CD4-positive, alpha-beta memory T cell (primary cell): ENCODE measurements at places on chromosomes 1 and 21. TPM values are rescaled to one million over a fixed set of nuclear protein-coding genes. Genes with fewer than 3 reads are reported as not detected.

ICOSLG gene
- 4.1 TPM for polyA plus RNA-seq

PM20D1 gene
- polyA plus RNA-seq: 1.9 TPM

GRCh38 chr1:116489231-116489697 lies 81.6 kb downstream of the CD58 start:
- H3K27ac ChIP-seq: no peak overlapping the region
- H3K36me3 ChIP-seq: no peaks in the 10 kb centered on the region
- no peaks in the 10 kb centered on the region for H3K27me3 ChIP-seq
- H3K4me3 ChIP-seq: no peak overlapping the region

GRCh38 chr1:160745551-160745950 lies 6.5 kb downstream of the SLAMF7 start:
- peaks cover 23% of the 10 kb centered on the region for H3K4me1 ChIP-seq
- H3K27me3 ChIP-seq: no peaks in the 10 kb centered on the region
- no peak overlapping the region for H3K27ac ChIP-seq

GRCh38 chr1:201630582-201630981 lies 91.7 kb downstream of the NAV1 start:
- no peaks in the 10 kb centered on the region for H3K4me1 ChIP-seq
- no peak overlapping the region for H3K27ac ChIP-seq
- DNase-seq: no peak
- no peaks in the 10 kb centered on the region for H3K36me3 ChIP-seq
- no peaks in the 10 kb centered on the region for H3K27me3 ChIP-seq

- H3K27me3 ChIP-seq: no peaks in the 10 kb centered on the region
- no peak overlapping the region for H3K27ac ChIP-seq
- no peaks in the 10 kb centered on the region for H3K4me1 ChIP-seq
- H3K4me3 ChIP-seq: no peak overlapping the region
- no peak for DNase-seq
Measured at GRCh38 chr1:224061436-224061835, 52.5 kb upstream of the FBXO28 start.

DNA sequence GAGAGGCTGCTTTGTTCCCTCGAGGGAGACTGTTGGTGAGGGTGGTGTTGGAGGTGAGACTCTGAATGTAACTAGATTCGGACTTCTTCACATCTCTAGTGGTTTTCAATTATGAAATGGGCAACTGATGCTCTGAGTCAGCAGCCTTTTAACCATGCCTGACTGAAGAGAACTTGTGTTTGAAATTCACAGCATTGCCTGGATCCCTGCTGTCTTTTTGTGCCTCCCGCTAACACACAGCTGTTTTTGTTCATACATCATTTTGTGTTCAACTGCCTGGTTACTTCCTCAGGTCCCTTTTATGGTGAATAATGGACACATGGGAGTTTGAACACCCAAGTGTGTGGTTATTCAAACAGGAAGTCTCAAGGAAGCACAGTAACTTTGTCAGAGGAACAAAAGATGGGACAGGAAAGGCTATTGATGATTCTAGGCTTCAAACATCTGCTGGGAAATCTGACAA lies 16.8 kb downstream of the LAMC1 start:
- no peaks in the 10 kb centered on the region for H3K4me1 ChIP-seq
- H3K36me3 ChIP-seq: no peaks in the 10 kb centered on the region
- peaks cover 4% of the 10 kb centered on the region for H3K27me3 ChIP-seq
- no peak overlapping the region for H3K4me3 ChIP-seq
- DNase-seq: no peak

DNA sequence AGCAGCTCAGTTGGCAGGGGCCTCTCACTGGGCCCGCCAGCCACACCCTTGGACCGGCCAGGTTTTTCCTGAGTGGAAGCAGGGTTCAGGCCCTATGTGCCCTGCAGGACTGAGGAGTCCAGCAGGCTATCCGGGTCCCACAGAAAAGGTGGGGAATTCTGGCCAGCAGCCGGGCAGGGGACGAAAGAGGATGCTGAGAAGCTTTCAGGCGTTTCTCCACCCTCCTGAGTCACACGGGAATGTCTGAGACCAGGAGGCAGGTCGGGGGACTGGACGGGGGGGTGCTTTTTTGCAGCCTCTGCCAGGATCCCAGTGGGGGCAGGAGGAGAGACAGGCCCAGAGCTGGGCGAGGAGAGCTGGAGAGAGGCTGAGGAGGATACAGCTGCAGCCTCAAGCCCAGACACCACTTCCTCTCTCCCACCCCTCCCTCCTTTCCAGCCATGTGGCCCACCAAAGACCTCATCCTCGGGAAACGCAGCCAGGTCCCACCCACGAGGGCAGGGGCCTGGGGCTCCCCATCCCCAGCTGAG lies 105.4 kb downstream of the SPSB1 start:
- H3K27me3 ChIP-seq: no peaks in the 10 kb centered on the region
- no peak overlapping the region for H3K27ac ChIP-seq
- no peak overlapping the region for H3K4me3 ChIP-seq
- peaks cover 12% of the 10 kb centered on the region for H3K4me1 ChIP-seq

RIIAD1 gene
- not detected for polyA plus RNA-seq

- H3K27ac ChIP-seq: no peak overlapping the region
- no peaks in the 10 kb centered on the region for H3K4me1 ChIP-seq
- H3K27me3 ChIP-seq: no peaks in the 10 kb centered on the region
- H3K4me3 ChIP-seq: no peak overlapping the region
Measured at GRCh38 chr1:198437332-198437731, 103.1 kb downstream of the ATP6V1G3 start.

DNA sequence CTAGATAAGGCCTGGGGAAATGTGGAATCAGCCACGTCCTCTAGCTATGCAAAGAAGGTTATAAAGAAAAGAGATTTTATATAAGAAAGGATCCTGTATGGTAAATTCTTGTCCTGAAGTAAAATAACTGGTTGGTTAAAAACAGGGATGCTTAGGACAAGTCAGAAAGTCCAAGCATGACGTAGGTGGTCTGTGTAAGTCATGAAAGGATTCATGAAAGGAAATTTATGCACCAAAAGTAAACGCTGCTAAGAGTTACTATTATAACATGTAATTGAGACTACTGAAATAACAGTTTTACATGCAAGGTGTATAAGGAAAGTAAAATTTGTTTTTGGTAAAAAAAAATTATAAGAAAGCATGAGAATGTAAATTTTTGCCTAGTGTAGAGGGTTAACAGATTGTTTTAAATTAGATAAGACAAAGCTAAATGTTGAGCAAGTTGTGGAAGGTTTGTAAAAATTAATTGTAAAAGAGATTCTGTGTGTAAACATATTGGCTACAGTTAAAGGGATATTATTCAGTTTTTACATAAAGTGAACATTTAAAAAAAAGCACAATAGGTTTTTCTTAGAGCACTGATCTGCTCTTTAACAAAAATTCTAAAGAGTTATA lies 43.9 kb downstream of the PIGK start:
- no peaks in the 10 kb centered on the region for H3K36me3 ChIP-seq
- H3K27me3 ChIP-seq: no peaks in the 10 kb centered on the region
- no peak for DNase-seq
- H3K4me1 ChIP-seq: no peaks in the 10 kb centered on the region
- no peak overlapping the region for H3K27ac ChIP-seq

DNA sequence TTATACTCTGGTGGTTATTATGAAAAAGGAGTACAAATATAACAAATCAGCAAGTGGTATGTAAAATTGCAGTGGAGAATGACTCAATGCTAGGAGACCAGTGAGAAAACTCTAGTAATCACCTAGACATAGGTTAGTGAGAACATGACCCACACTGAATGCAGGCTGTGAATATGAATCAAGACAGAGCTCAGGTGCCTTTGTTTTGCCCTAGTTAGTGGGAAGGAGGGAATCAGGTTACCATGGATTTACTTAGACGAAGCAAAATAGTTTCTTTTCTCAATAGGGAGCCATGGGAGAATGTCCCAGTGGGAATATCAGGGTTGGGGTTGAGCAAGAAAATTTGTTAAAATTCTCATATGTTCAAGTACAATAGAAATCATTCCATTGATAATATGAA lies 10.6 kb upstream of the GCLM start:
- H3K36me3 ChIP-seq: no peaks in the 10 kb centered on the region
- H3K4me3 ChIP-seq: no peak overlapping the region
- H3K27ac ChIP-seq: no peak overlapping the region
- DNase-seq: no peak

- H3K4me3 ChIP-seq: no peak overlapping the region
- DNase-seq: no peak
- H3K27ac ChIP-seq: no peak overlapping the region
- H3K4me1 ChIP-seq: no peaks in the 10 kb centered on the region
- no peaks in the 10 kb centered on the region for H3K27me3 ChIP-seq
- no peaks in the 10 kb centered on the region for H3K36me3 ChIP-seq
Measured at GRCh38 chr1:244992833-244993232, 128.5 kb upstream of the HNRNPU start.

- peak overlapping the region; percentile 94 for H3K4me3 ChIP-seq
- DNase-seq: peak; percentile 16
- H3K4me1 ChIP-seq: peaks cover 25% of the 10 kb centered on the region
- no peaks in the 10 kb centered on the region for H3K27me3 ChIP-seq
- peak overlapping the region; percentile 92 for H3K27ac ChIP-seq
Measured at GRCh38 chr1:153976819-153977249, 640 bp downstream of the JTB start.

SYDE2 gene
- 2.3 TPM for polyA plus RNA-seq

- no peaks in the 10 kb centered on the region for H3K36me3 ChIP-seq
- no peak overlapping the region for H3K4me3 ChIP-seq
- no peaks in the 10 kb centered on the region for H3K27me3 ChIP-seq
- H3K4me1 ChIP-seq: no peaks in the 10 kb centered on the region
- H3K27ac ChIP-seq: no peak overlapping the region
Measured at GRCh38 chr21:15446223-15446622, 283.6 kb upstream of the USP25 start.

SNX7 gene
- 0.48 TPM for polyA plus RNA-seq

- no peaks in the 10 kb centered on the region for H3K4me1 ChIP-seq
- H3K4me3 ChIP-seq: no peak overlapping the region
Measured at GRCh38 chr1:226973371-226973897, 33.3 kb downstream of the COQ8A start.

UBAP2L gene
- polyA plus RNA-seq: 74.5 TPM

RASSF5 gene
- polyA plus RNA-seq: 249 TPM

RXFP4 gene
- 0.91 TPM for polyA plus RNA-seq

LINGO4 gene
- 0.20 TPM for polyA plus RNA-seq

GRCh38 chr1:36096500-36097432 lies 8.1 kb downstream of the ADPRS start:
- no peaks in the 10 kb centered on the region for H3K4me1 ChIP-seq
- H3K27me3 ChIP-seq: no peaks in the 10 kb centered on the region
- H3K4me3 ChIP-seq: no peak overlapping the region
- H3K36me3 ChIP-seq: peaks cover 46% of the 10 kb centered on the region

GRCh38 chr1:170131450-170131849 lies 14.3 kb upstream of the NTMT2 start:
- no peak overlapping the region for H3K27ac ChIP-seq
- H3K4me3 ChIP-seq: no peak overlapping the region
- DNase-seq: no peak
- no peaks in the 10 kb centered on the region for H3K27me3 ChIP-seq
- no peaks in the 10 kb centered on the region for H3K36me3 ChIP-seq

GRCh38 chr1:43776043-43776761 lies 68.9 kb downstream of the ST3GAL3 start:
- no peak for DNase-seq
- no peak overlapping the region for H3K27ac ChIP-seq
- H3K36me3 ChIP-seq: no peaks in the 10 kb centered on the region
- no peak overlapping the region for H3K4me3 ChIP-seq
- no peaks in the 10 kb centered on the region for H3K4me1 ChIP-seq

DNA sequence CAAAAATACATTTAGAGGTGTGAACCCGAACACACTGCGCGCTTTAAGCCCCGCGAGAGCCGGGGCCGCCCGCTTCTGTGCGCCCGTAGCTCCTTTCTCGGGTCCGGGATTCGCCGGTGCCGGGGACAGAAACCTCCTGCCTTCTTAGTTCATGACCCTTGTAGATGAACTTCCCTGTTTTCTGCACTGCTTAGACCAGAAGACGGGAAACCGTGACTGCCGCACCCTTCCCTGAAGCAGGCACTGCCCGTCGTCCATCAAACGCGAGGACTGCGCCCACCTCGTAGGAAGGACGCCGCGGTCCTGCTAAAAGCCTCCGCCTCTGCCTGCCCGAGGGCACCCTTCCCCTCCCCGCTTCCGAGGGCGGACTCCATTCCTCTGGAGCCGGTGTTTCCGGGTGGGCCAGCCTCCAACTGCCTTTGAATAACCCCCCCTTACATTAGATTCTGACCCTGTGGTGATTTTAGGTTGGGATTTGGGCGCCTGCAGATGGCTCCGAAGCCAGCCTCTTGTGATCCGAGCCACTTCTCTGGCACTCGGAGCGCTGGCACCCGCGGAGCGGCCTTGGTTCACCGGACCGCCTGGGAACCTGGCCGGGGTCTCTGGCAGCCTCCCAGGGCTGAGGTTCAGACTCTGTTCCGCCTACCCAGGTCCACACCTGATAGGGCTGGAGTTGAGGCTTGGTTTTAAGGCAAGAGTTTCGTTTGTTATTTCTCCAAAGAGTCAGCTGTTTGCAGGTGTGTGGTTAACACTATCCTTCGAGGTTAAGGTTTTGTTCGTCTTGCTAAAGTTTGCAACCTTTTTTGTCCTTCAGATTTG lies 1.2 kb upstream of the PTTG1IP start:
- peak overlapping the region; percentile 76 for H3K27ac ChIP-seq
- peak; percentile 61 for DNase-seq
- H3K4me1 ChIP-seq: peaks cover 44% of the 10 kb centered on the region

DNA sequence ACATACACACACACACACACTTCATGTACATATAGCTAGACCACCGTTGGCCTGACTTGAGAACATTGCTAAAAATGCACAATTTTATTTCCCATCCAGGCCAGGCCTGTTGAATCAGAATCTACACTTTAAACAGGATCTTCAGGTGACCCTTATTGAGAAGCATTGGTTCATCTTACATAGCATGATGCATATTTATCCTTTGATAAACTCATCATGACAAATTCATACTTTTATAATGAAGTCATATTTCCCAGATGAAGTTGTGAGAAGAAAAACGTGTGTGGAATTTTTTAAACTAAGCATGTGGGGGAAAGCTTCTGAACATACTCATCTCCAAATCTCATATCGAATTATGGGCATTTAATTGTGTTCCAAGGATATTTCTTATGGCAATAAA lies 877.7 kb downstream of the MRPL39 start:
- no peaks in the 10 kb centered on the region for H3K4me1 ChIP-seq
- H3K27ac ChIP-seq: no peak overlapping the region
- H3K36me3 ChIP-seq: no peaks in the 10 kb centered on the region
- H3K27me3 ChIP-seq: no peaks in the 10 kb centered on the region

DNA sequence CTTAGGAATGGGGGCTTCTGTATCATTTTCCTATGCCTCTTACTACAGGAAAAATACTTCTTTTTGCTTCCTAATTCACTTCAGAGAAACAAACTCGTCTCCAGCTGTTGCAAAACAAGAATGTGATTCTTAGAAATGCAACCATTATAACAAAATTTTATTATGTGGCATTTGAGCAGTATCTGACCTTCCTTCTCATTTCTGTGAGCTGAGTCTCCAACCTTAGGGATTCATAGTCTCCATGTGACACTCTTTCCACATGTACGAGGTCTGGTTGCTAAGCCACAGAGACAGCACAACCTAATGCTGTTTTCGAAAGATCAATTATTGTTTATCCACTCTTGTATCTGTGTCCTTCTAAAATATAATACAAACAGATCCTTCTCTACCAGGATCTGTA lies 75.3 kb upstream of the RGS4 start:
- H3K4me3 ChIP-seq: no peak overlapping the region
- H3K4me1 ChIP-seq: no peaks in the 10 kb centered on the region
- no peak for DNase-seq
- no peaks in the 10 kb centered on the region for H3K36me3 ChIP-seq

UBE2U gene
- polyA plus RNA-seq: not detected
